T-helper 22 cell (primary cell): ENCODE measurements at places on chromosomes 13 and 19.

GRCh38 chr19:47446534-47447469, 24.9 kb downstream of the SLC8A2 start:
- no peak for DNase-seq

GRCh38 chr13:88085036-88085435, 413.9 kb downstream of the SLITRK5 start:
- no peak for DNase-seq

DNA sequence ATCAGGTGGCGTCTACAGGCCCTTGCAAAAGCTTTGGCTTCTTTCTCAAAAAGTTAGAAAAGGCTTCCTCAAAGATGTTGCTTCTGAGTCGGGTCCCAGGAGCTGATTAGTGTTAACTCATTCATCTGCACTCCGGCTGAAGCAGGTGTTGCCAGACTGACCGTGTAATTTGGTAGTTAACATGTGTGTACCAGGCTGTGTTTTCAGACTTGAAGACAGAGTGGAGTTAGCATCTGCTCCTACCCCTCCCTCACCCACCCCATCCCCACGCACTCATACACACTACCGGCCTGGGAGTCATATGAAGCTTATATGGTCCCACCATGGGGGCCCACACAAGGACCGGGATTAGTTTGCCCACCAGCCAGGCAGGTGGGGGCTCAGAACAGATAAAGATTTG, 111.5 kb downstream of the DNAJC15 start:
- no peak for DNase-seq

GRCh38 chr13:93420887-93421286, 194.3 kb downstream of the GPC6 start:
- no peak for DNase-seq

DNA sequence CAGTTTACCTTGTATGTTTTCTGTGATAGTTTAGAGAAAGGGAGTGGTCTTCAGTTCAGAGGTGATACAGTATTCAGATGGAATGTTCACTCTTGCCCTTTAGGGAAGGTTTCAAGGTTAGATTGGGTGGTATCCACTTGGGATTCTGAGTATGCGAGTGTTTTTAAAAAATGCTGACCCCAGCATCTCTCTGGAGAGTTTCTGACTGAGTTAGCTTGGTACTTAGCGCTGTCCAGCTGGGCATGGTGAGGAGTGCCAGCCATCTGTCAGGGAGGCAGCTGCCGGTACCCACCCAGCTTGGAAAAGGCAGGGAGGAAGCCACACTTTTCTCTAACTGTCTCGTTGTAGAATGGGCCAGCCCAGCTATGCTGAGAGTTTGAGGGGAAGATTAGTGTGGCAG, 63.3 kb downstream of the ARHGEF7 start:
- no peak for DNase-seq
